ENCODE measurements at places on chromosomes 2 and 18.
A peak's percentile ranks its signal among the peaks of the same experiment; 100 is the strongest.

DNA sequence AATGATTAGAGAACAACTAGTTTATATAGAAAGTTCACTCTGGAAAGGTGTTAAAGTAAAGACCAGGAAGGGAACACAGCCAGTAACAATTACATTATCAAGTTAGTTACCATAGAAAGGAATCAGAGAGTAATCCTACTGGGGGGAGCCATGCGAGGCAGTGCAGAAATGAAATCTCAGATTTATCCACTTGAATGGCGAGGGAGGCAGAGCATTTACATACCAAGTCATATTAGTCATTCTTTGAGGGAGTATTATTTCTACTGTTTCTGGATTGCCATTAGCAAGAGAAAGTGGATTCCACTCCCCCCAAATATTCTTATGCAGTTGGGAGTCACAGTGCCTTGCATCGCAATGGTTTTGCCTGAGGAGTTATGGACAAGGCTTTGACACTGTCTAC lies 472.7 kb upstream of the TRIB2 start:
- DNase-seq: no peak

DNA sequence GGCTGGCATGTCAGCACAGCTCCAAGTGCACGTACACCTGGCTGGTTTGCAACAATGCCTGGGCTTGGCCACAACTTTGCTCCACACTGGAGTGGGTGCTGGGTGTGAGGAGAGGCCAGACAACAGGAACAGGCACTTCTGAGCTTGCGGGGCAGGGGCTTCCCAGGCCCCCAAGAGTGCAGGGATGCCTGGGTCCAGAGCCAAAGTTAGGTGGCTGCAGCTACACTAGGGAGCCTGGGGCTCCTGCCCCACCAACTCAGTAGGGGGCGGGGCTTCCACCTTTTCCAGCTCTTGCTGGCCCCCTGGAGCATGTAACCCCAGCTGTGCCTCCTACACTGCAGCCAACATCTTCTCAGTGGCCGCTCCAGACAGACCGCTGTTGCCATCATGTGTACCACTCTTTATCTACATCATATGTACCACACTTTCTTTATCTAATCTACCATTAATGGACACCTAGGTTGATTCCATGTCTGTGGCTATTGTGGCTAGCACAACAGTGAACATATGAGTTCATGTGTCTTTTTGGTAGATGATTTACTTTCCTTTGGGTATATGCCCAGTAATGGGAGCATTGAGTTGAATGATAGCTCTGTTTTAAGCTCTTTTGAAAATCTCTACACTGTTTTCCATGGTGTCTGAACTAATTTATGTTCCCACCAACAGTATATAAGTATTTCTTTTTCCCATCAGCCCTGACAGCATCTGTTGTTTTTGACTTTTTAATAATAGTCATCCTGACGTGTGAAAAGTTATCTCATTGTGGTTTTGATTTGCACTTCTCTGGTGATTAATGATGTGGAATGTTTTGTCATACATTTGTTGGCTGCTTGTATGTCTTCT lies 87.9 kb downstream of the ZNF804A start:
- no peak for DNase-seq

DNA sequence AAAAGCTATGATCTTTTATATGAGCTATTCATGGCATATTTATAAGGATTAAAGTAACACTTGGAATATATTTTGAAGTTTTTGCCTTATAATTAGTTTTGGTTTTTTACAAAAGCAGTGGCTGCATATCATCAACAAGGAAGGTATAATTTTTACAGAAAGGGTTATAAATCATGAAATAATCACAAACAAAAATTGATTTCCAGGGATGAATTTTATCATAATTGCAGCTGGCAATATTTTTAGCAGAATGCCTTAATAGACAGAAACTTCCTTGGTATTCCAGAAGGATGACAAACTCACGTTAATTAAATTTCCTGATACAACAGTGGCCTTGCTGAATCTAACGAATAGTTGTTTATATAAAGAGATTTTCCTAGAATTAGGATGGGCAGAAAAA lies 260.5 kb upstream of the SLC39A10 start:
- no peak for DNase-seq

GRCh38 chr2:64865831-64866345 lies 123.3 kb upstream of the SLC1A4 start:
- no peak for DNase-seq

DNA sequence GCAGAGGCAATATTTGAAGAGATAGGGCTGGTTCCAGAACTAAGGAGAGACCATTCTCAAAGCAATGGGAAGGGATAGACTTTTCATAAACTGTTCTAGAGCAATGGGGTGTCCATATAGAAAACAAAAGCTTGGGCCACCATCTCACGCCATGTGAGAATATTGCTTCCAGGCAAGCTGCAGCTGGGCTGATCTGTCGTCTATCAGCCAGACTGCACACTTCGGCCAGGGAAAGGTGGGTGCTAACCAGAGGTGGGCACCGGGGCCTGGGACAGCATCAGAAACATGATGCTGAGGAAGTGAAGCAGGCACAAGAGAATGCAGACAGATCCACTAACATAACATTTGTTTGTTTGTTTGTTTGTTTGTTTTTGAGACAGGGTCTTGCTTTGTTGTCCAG lies 43.7 kb downstream of the MYO7B start:
- DNase-seq: no peak

- DNase-seq: no peak
Observed at GRCh38 chr2:148882051-148882450, 7.0 kb downstream of the KIF5C start.

DNA sequence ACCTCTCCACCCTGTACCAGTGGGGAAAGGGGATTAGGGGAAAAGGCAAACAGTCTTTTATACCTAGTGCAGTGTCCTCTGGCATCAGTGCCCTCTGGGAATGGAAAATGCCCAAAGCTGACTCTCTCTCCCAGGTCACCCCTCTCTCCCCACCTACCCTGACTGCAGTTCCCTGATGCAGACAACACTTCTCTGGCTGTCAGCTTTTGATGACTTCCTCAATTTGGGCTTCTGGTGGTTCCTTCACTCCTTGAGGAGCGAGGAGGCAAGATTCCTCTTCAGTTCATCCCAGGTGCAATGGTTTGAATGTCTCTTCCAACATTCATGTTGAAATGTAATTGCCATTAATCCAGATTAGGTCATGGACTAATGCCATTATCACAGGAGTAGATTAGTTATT lies 19.7 kb upstream of the PPM1B start:
- no peak for DNase-seq

- no peak for DNase-seq
Observed at GRCh38 chr2:44570271-44570670, 208.5 kb downstream of the CAMKMT start.

- DNase-seq: no peak
Observed at GRCh38 chr18:23059541-23060465, 75.5 kb upstream of the CABLES1 start.

- DNase-seq: peak; percentile 13
Observed at GRCh38 chr2:190216829-190217228, 102.8 kb downstream of the HIBCH start.

DNA sequence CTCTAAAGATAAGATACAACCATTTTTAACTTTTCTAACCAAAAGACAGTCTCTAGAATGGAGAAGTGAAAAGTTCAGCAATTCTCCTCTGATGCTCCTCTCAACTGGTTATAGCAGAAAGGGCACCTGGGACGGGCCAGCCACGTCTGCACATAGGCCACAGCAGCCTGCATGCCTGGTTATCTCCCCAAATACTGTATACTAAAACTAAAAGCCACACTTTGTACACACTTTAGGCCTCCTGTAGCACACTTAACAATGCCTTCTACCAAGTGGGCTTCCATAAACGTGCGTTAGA lies 179.1 kb downstream of the ANKRD44 start:
- no peak for DNase-seq

DNA sequence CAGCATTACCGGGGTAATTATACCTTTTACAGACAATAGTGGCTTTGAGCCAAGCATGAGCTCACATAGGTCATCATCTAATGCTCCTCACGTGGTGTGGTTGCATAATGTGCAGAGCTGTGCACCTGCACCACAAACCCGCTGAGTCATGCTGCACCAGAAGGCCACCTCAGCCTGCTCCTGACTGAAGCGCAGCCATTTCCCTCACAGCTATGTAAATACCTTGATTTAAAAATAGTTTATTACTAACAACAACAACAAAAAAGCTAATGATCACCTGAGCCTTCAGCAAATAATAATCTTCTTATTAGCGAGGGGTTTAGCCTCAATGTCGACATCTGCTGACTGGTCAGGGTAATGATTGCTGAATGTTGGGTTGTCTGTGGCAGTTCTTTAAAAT lies 238.8 kb downstream of the MBD5 start:
- DNase-seq: no peak

- DNase-seq: no peak
Observed at GRCh38 chr2:34991508-34992274, 1363.9 kb upstream of the CRIM1 start.

- DNase-seq: no peak
Observed at GRCh38 chr18:36899289-36899688, 70.4 kb downstream of the KIAA1328 start.

- DNase-seq: no peak
Observed at GRCh38 chr18:35157181-35157580, 83.7 kb upstream of the ZNF397 start.

DNA sequence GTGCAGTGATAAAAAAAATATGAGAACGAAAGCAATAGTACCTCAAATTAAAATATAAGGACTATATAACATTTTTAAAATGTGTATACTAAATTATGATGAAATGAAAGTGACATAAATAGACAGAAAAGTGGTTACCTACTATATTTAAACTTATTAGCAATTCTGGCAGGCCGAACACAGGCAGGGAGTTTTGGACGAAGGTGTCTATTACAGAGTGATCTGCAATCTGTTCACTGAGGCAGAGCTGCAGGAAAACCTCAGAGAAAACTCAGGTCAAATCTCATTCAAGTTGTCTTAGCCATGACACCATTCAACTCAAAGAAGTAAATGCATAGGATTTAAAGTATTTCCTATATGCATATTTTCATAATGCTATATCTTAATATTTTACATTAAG lies 274.8 kb upstream of the GULP1 start:
- no peak for DNase-seq

DNA sequence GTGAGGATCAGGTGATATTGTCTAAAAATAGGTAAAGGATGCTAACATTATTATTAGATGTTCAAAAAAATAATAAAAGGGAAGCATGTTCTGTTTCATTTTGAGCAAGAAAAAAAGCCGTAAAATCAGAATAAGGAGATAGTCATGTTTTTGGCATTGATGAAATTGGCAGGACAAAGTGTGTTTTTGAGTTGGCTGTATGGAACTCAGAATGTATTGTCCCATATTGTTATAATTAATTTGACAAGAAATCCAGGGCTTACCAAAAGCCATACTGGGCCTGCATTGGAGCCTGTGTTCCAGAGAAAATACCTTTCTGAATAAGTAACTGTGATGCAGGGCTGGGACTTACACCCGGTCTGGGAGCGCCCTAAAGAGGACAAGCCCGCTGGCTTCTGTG lies 232.0 kb downstream of the AGAP1 start:
- DNase-seq: no peak

DNA sequence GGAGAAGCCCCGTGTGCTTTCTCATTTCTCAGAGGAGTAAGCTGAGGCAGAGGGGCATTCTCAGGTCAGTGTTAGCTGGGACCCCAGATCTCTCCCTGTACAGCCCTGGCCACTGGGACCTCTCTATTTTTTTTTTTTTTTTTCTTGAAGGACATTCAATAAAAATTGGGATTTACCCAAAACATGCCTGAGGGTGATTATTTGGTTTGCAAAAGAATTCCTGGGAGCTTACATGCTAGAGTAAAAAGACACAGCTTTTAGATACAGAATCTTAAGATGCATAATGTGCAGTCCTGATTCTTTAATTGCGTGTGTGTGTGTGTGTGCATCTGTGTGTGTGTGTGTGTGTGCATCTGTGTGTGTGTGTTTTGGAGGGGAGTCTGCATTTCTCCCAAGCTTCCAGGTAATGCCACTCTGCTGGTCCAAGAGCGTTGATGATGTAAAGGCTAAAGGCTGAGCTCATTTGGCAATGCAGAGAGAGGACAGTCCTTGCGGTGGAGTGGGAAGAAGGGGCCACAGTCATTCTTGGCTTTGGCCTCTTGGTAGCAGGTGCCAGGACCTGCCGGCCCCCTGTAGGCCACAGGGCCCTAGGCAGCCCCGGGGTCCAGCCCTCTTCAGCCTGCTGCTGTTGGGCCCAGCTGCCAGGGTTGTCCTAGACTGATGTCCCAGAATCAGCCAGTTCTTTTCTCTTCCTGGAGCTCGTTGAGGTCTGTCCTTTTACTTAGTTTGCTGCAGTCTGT lies 74.1 kb upstream of the MCFD2 start:
- no peak for DNase-seq

DNA sequence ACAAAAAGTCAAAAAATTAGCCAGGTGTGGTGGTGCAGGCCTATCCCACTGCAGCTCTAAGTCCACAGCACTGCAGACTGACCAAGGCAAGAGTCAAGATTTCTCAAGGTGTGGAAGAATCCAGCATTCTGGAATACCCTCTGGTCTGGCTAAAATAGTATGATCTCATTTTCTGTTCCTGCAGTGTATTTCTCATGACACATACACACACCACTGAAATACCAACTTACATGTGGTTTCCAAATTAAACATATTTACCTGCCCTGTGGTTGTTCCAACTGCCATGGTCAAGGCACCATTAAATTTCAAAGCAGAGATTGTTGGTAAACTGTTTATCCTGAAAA lies 30.9 kb downstream of the NOL10 start:
- DNase-seq: no peak

DNA sequence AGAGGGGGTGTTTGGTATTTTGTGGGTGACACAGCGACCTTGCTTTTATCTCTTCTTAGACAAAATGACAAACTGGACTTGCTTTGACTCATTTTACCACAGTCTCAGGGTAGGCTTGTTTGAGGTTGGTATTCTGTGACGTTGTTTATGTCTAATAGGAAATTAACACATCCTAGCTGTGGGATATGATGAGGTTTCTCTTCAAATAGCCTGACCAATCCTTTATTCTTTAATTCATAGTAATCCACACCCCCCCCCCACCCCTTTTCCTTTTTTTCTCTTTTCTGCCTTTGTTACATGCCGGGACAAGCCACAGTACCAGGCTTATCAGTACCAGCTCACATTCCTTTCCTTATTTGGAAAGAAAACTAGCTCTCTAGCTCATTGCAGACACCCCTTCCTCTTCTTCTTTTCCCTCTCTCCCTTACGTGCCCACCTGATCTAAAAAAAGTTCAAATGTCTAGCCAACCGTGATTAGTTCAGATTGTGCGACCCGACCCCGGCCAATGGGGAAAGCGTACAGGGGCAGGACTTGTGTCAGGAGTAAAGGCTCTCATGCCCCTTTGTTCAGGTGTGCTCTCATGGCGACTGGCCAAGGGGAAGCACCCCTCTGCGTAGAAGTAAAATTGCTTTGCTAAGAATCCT lies 52.2 kb upstream of the PTPRM start:
- no peak for DNase-seq

- DNase-seq: no peak
Observed at GRCh38 chr2:98944775-98945174, 8.8 kb upstream of the CRACDL start.

GRCh38 chr2:40138314-40138713 lies 313.6 kb downstream of the SLC8A1 start:
- no peak for DNase-seq

GRCh38 chr2:172869861-172870260 lies 134.2 kb downstream of the RAPGEF4 start:
- no peak for DNase-seq
